CD8-positive, alpha-beta memory T cell (primary cell): ENCODE measurements at places on chromosomes 2 and 18. TPM values are rescaled to one million over a fixed set of nuclear protein-coding genes. Genes with fewer than 3 reads are reported as not detected.

The ARHGAP25 gene
- 75.2 TPM for total RNA-seq

The CDC42EP3 gene
- 39.1 TPM for total RNA-seq

The NTSR2 gene
- not detected for total RNA-seq

The GPBAR1 gene
- total RNA-seq, result 0.72 TPM

The CIB4 gene
- total RNA-seq, result not detected
